Stimulated activated CD8-positive, alpha-beta memory T cell treated with anti-CD3 and anti-CD28 coated beads, Interleukin-7, amount 100 ng/mL, for 4 hours (primary cell): ENCODE measurements at places on chromosomes 12 and 14.

DNA sequence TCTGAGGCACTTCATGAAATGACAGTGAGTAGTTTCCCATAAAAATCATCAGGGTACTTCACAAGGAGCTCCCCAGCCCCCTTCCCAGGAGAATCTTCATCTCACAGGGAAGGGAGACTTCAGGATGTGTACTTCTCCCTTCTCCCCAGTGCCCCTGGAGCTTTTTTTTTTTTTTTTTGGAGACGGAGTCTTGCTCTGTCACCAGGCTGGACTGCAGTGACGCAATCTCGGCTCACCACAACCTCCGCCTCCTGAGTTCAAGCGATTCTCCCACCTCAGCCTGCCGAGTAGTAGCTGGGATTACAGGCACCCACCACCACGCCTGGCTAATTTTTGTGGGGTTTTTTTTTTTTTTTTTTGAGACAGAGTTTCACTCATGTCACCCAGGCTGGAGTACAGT is 10.4 kb downstream of the ITPK1 start:
- no peak for DNase-seq

DNA sequence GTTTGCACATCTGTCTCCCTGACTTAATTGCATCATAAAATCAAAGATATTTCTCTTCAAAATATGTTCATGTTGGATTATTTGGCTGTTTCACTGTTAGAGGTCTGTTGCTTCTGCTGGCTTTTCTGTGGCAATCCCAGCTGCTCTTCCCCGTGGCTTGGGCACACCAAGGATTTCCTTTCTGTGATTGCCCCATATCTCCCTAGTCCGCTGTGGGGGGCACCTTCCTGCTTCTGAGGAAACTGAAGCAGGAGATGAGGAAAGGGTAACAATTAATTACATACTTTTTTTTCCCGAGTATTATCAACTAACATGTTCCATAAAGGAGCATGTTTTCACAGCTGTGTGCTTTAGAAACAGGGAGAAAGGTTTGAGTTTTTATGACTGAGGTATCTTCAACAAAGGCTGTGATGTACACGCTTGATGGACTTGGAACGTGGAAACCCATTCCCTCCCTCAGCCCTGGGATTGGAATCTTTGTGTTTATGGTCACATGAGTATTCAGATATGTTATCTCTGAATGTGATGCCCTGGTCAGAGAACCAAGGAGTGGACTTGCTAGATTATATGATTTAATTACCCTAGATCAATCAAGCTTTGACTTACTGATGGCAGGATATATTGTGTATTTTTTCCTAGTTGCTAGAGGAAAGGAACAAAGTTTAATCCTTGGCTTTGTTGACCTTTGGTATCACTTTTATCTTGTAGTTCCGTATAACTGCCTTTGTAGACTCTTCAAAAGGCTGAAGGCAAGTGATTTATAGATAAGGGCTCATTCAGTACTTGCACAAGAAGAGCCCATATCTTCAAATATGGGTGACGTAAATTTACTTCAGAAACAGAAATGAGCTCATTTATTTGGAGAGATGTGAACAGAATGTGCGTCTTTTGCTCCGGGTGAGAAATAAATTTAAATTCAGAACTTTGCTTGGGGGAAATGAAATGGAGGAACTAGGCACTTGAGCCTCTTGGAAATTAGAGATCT is 46.7 kb downstream of the BORCS5 start:
- DNase-seq, result no peak

DNA sequence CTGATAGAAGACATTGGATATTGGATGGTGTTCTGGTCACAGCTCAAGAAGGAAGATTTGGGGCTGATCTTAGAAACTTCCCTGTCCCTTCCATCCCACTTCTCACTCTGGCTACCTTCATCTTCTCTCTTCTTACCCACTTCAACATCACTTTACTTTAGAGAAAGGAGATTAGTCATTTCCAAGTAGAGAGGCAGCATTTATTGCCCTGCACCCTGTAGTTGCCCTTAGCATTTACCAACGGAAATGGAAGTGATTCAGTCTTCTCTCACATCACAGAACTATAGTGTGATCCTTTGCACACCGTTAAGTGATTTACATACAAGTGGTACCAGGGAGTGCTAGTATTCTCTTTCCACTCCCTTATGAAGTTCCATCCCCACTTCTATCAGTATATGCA is 52.4 kb downstream of the PHLDA1 start:
- peak; percentile 18 for DNase-seq

GRCh38 chr12:130506844-130507243 is 169.2 kb downstream of the PIWIL1 start:
- no peak for DNase-seq

DNA sequence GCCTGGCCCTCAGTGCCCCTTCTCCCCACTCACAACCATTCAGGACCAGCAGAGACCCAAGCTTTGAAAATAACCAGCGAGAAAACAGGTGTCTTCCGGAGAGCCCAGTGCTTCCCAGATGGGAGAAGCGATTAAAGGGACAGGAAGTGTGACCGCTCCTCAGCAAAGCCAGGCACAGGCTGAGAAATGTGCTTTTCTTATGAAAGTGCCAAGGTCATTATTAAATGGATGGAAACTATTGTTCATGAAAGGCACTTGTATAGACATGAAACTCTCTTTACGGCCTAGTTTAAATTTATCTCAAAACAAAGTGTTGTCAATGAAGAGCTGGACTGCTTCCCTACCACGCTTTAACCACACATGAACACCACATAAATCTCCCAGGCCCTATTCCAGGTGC is 210.4 kb downstream of the SPTSSA start:
- DNase-seq, result no peak

GRCh38 chr12:56522411-56523193 is 982 bp downstream of the RBMS2 start:
- DNase-seq, result no peak

- DNase-seq, result no peak
These were observed 70.7 kb upstream of the PSMA6 start for GRCh38 chr14:35221462-35221861.

- DNase-seq, result no peak
These were observed 210.4 kb downstream of the ETV6 start for GRCh38 chr12:11859705-11860425.

DNA sequence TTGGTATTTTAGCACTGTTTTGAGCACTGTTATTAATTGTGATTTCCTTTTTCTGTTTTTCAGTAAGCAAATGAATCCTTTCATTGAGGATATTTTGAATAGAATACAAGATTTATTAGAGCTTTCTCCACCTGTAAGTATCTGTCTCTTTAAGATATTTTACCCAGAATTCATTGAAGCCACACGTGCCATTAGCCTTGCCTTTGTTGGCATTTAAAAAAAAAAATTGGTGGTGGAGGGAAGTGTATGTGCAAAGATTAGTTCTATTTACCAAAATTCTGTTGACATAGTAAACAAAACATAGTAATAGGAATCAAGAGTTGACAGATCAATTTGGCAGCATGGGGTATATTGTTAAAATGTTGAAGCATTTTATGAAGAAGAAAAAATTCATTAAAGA is 23.8 kb downstream of the XPOT start:
- DNase-seq, result no peak

DNA sequence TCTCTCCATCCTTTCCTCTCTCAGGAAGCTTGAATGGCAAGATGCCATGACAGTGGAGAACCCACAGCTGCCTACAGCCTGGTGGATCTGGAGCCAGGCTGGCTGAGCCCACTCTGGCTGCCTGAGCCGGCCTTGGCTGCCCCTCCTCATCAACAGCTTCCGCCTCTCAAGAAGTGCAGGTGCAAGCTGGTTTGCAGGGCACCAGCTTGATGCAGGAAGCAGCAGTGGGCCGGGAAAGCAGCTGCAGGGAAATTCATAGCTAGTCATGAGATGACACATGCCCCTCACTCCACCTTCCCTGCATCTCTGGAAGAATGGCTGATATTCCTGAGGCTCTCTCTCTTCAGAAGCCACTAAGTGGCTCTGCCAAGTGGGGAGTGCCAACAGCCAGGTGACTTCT is 289.1 kb downstream of the RPS29 start:
- no peak for DNase-seq

DNA sequence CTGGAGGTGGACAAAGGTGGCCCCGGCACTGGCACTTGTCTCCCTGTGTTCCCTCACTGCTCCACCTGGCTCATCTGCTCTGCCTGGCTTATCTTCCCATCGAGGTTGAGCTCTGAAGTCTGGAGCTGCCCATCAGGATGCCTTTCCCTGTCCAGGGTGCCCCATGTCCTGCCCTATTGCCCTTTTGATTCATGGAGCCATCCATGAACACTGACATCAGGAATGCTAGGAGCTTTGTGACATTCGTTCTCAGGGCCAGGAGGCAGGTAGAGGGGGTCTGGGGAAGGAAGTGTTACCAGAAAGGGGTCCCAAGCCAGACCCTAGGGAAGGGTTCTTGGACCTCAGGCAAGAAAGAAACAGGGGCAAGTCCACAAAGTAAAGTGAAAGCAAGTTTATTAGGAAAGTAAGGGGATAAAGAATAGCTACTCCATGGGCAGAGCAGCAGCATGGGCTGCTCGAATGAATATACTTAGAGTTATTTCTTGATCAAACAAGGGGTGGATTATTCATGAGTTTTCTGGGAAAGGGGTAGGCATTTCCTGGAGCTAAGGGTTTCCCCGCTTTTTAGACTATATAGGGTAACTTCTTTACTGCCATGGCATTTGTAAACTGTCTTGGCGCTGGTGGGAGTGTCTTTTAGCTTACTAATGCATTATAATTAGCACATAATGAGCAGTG is 51.6 kb downstream of the RIN3 start:
- no peak for DNase-seq

- DNase-seq, result no peak
These were observed 12.3 kb upstream of the GLT1D1 start for GRCh38 chr12:128840862-128841468.

GRCh38 chr12:108175310-108175709 is 46.2 kb downstream of the WSCD2 start:
- no peak for DNase-seq

GRCh38 chr12:6584293-6584692 is 16.2 kb upstream of the NOP2 start:
- no peak for DNase-seq

DNA sequence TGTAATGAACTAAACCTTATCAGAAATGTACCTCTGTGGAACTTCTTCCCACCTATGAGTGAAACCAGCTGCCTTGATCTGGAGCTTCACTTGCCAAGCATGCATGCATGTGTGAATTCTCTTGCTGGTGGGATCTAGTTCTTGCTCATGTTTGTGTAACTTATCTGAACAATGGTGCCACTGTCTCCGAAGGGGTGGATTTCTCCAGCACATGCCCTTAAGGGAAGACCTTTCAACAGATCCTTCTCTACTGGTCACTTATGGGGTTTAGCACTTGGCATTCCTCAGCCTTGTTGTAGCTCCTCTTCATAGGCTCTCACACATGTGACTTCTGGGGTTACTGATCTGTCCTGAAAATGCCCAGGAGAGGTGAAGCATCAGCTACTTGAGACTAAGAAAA is 25.0 kb downstream of the SMOC1 start:
- DNase-seq, result no peak

DNA sequence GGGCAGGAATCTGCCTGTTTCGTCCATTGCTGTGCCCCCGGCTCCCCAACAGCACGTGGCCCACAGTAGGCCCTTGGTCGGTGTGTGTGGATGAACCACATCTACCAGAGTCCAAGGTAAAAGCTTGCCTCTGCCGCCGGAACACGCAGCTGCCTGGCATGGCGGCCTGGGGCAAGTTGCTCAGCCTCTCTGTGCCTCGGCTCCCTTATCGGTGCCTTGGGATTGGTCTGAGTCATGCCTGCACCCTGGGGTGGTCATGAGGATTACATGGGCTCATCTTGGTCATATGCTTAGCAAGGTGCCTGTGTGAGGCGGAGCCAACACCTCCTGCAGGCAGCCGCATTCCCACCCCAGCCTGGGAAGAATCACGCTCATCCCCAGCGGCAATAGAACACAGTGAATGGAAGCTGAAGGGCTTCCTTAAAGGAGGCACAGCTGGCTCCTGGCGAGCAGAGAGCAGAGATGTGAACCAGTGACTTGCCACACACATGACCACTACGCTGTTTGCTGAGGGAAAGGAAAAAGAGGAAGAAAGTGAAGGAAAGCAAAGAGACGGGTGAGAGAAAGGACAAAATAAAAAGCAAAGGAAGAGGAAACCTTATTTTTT is 5.5 kb upstream of the SCARB1 start:
- no peak for DNase-seq

- DNase-seq, result no peak
These were observed 20.4 kb upstream of the HSP90B1 start for GRCh38 chr12:103909811-103910210.

- no peak for DNase-seq
These were observed 50.2 kb downstream of the A2M start for GRCh38 chr12:9065607-9065856.

DNA sequence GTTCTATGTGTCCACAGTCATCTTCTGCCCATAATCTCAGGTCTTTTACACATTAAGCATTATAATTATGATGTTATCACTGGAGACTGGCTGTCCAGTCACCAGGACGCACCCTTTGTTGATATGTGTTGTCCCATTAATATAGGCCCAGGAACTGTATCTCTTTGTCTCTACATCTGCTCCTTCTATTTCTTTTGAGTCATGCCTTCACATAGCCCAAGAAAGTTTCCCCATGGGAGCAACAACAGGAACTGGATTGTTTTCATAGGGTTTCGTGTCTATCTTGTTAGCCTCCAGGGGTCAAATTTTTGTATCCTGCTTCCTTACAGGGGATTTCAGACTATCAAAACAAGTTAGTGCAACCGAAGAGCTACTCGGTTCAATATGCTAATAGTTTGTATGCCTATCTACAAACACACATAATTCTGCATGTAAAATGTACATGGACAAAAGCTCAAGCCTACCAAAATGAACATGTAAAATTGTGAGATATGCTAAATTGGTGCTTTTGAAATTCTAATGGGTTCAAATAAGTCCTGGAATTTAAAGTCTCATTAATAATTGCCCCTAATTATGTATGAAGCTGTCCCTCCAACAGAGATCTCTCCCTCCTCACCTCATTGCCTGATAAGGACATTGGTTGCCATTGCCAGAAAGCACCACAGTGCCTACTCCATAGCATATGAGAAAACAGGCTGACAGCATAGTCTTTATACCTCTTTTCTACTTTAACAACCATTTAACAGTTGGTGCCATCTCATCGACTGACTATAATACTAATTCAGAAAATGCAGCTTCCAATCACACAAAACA is 99.8 kb upstream of the DIO2 start:
- DNase-seq, result no peak

- no peak for DNase-seq
These were observed 111.5 kb downstream of the SRGAP1 start for GRCh38 chr12:63955831-63956666.

DNA sequence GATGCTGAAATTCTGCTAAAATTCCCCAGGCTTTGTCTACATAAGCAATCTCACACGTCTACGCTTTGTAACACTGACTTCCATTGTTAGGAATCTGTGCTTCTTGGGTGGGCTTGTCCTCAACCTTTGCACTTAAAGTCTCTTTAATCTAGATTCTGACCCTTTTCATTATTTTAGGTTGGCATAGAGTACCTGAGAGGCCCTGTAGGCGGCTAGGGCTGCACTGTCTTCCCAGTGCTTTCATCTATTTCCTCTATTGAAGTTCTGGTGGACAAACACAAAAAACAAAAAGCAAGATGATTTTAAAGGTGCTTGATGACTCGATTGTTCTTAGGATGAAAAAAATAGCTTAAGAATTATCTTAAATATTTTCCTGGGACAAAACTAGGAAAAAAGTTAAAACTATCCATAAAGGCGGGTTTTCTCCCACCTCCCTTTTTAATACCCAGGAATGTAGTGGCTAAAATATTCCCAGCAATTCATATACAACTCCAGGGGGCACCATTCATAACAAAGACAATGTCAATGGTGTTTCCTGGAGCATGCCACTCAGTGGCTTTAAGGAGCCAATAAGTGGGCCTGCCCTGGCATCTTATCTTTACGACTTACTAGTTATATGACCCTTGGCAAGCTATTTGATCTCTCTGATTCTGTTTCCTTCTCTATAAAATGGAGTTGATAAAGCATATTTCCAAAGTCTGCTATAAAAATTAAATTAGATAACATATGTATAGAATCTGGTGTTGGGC is 197.5 kb downstream of the STXBP6 start:
- no peak for DNase-seq
